ENCODE measurements at places on chromosomes 13 and 19. TPM values are rescaled to one million over a fixed set of nuclear protein-coding genes. Genes with fewer than 3 reads are reported as not detected.

Gene PRTN3
- not detected for total RNA-seq

Gene HSH2D
- not detected for total RNA-seq

Gene SSC5D
- 53.1 TPM for total RNA-seq

Gene ZNF799
- 1.9 TPM for total RNA-seq

Gene ZNF534
- total RNA-seq = not detected

Gene TPT1
- 2,626 TPM for total RNA-seq

- peak; percentile 35 for DNase-seq
Measured at GRCh38 chr19:48856921-48857320, 11.5 kb downstream of the PLEKHA4 start.

DNA sequence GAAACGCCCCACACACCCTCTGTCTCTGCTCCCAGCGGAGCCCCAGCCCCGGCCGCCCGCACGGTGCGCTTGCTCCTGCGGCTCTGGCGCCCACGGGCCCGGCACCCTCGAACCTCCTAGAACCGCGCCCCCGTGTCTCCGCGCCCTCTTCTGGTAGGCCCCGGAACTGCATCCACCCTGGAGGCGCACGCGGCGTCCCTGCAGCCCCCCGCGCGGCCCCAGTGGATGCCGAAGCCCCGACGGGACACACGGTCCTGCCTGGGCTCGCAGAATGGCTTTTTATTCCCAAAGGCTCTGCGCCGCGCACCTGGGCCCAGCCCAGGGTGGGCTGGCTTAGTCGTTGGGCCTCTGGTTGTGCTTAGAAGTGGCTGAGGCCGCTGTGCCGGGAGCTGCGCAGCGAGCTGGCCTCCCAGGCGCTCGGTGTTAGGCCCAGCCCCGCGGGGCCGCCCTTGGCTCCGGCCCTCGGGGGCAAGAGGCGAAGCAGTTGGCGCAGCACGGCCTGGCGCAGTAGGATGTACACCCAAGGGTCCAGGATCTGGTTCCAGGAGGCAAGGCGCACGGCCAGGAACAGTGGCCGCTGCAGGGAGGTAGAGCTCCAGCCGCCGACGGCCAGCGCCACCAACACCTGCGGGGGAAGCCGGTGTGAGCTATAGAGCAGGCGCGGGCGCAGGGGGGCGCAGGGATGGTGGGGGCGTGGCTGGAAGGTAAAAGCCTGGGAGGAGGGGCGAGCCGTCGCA is 2.8 kb downstream of the PTGER1 start:
- no peak for DNase-seq

GRCh38 chr19:40663695-40664692 is 26.5 kb downstream of the NUMBL start:
- peak; percentile 14 for DNase-seq

GRCh38 chr13:106028911-106029310 is 506.6 kb downstream of the EFNB2 start:
- peak; percentile 25 for DNase-seq

- no peak for DNase-seq
Measured at GRCh38 chr19:45591004-45591637, 6.5 kb upstream of the OPA3 start.

GRCh38 chr19:47186446-47187334 is 44.3 kb downstream of the BBC3 start:
- no peak for DNase-seq

GRCh38 chr19:50300814-50301606 is 28.2 kb downstream of the KCNC3 start:
- peak; percentile 81 for DNase-seq

- no peak for DNase-seq
Measured at GRCh38 chr19:6887316-6887715, at the start of gene ADGRE1. TSS of gene ADGRE1 (plus strand) at chr19:6887579. CDS start at chr19:6887609, 30 bp downstream.

DNA sequence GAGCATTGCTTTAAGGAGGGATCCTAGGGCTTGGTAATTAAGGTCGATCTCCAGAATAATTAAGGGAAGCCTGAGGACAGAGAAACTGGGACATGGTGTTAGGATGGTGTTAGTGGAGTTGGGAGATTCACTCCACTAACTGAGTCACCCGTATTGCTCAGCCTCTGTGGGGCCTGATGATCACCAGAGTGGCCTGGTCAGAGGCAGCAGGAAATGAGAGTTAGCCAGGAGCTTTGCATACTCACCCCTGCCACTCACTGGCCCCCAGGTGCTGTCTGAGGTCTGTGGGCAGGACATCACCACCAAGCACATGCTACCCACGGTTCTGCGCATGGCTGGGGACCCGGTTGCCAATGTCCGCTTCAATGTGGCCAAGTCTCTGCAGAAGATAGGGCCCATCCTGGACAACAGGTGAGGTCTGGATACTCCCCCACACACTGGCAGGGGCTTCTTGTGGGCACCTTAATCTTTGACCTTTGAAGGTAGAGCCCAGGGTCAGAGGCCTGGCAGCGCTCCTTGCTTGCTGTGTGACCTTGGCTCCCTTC is 32.1 kb downstream of the PPP2R1A start:
- no peak for DNase-seq

- no peak for DNase-seq
Measured at GRCh38 chr19:32676895-32677359, 1.3 kb downstream of the RGS9BP start.

DNA sequence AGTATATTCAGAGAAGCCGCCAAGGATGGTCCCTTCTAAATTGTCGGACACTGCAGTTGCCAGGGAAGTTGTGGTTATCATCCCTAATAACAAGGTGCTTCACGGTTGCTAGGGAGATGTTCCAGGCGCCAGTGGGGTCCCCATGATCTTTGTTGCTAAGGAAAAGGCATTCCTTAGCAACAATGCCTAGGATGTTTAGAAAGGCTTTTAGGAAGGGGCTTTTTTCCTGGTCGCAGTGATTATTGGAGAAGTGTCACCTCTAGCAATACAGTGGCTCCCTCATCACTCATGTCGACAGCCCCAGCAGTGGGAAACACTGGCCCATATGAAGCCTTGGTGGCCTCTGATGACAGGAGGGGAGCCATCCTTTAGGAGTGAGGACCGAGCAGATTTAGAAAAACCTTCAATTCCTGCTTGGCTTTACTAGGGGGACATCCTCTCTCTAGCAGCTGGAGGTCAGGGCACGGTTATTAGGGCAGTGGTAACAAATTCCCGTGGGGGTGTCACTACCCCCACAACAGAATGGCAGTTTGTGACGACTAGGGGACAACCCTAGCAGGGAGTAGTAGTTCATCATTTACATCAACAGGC is 6.4 kb upstream of the TMC4 start:
- no peak for DNase-seq

DNA sequence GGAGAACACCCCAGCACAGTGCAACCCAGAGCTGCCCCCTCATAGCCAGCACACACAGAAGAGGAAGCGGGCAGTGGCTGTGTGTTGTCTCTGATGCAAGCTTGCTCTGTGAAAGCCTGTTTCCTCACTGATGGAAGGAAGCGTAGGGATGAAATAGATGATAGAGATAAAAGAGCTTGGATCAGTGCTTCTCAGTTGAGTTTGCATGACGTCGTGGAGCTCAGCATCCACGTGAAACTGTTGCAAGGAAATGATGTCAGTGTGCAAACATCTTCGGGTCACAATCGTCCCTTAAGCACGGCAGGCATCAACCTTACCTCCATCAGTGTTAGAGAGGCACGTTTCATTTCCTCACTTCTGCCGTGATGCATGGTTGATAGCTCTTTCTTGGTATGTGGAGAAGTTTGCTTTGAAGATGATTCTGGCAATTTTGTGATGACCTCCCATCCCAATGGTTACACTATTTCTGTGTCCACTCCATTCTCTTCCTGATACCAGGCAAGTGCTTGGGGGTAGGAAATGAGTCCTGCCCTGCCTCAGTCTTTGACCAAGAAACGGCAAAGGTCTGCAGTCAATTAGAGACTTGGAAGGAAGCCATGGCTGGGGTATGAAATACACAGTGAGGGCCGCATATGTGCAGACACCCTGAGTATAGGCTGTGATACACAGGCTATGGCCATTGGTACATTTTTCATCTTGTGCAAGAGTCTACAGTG is 183.0 kb downstream of the ZNF536 start:
- no peak for DNase-seq

- no peak for DNase-seq
Measured at GRCh38 chr19:43618921-43619261, 538 bp downstream of the ZNF428 start.

All from HFFc6 (cell line).